ENCODE measurements at places on chromosomes 4 and X.

GRCh38 chr4:2179717-2180116, 62.2 kb downstream of the HAUS3 start:
- DNase-seq, result no peak

DNA sequence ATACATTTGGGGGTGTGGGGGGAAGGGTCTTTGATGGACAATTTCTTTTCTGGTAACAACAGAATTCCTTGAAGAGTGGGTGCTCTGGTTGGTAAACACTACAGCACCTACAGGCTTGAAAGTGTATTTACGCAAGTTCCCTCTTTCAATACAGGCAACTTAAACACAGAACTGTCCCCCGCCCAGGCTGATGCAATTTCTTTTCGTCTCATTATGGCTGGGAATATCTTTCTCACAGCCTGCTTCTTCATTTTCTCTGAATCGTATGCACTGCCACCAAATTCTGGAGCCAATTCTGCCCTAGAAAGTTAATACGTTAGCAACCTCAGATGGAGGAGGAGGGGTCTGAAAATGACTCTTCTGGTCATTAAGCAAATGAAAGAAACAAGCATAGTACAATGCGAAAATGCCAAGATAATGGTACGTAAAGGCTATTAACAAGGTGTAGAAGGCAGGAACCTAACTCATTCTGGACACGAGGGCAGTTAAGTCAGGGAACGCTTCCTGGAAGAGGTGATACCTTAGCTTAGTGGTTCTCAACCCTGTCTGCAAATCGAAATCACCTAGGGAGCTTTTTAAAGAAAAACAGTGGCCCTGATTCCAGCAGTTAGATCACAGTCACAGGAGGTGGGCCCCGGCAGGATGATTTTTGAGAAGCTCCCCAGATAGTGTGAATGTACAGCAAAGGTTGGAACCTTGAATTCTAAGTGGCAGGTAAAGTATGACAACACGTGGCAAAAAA, 1.0 kb downstream of the AGA start:
- no peak for DNase-seq

- no peak for DNase-seq
Observed at GRCh38 chrX:2647627-2648026, 43.5 kb upstream of the CD99 start.

DNA sequence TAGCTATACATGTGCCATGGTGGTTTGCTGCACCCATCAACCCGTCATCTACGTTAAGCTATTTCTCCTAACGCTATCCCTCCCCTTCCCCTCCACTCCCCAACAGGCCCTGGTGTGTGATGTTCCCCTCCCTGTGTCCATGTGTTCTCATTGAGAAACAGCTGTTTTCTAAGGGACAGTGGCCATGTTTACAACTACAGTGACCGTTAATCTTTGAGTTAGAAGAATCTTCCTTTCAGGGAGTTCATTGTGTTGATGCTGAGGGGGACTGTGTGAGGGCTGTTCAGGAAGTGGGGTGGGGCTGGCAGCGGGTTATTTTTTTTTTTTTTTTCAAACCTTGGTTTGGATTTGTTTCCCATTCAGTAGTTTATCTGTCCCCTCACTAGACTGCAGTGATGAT, 179.9 kb downstream of the NHS start:
- no peak for DNase-seq

GRCh38 chrX:105658136-105658535, 164.2 kb upstream of the NRK start:
- no peak for DNase-seq

GRCh38 chr4:52640808-52641565, 18.1 kb downstream of the USP46 start:
- DNase-seq, result no peak

- DNase-seq, result no peak
Observed at GRCh38 chrX:13487731-13488505, 81.5 kb upstream of the EGFL6 start.

DNA sequence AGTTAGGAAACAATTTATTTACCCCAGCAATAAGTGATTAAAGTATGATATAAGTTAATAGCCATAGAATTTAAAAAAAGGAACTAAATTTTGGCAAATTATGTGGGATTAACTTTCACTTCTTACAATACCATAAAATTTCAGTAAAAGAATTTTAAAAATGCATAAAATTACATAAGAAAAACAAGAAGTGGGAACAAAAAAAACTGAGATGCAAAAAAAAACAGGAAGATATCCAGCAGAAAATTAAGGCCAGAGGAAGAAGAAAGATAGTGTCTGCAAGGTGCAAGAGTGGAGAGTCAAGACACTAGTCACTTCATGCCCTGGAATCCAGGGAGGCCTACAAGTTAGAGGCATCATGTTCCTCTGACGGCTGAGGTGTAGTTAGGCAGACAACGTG, 184.2 kb downstream of the GASK1B start:
- no peak for DNase-seq

GRCh38 chrX:101658661-101659491, 774 bp downstream of the ARMCX2 start:
- DNase-seq, result peak; percentile 76

GRCh38 chrX:131728295-131729145, 184.6 kb downstream of the OR13H1 start:
- DNase-seq, result no peak

DNA sequence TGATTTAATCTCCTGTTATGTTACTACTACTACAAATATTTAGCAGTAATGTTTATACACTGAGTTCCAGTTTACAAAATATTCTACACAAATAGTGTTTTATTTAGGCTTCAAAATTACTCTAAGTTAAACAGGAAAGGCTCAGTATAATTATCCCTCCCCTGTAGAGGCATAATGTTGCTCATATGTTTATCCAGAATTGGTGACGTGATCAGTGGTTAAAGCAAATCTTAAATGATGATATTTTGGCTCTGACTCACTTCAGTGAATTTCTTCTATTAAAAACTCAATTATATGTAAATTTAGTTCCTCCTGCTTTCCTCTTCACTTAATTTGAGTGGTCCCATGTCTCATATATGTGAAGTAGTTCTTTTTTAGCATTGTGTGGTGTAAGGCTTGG, 438.5 kb downstream of the ADGRL3 start:
- DNase-seq, result no peak

DNA sequence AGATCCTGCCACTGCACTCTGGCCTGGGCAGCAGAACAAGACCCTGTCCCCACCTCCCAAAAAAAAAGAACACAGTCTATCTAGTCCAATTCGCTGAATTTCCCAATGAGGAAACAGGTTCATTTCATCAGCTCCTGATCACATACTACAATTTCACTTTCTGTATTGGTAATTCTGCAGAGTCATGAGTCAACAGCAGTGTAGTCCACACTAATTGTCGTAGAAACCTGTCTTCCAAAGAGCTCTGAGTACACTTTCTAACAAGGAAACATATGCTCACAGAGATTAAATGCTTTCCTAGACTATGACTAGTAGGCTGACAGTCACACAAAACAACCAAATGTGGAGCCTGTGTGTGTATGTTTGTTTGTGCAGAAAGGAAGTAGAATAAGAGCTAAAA, 91.9 kb downstream of the GPC4 start:
- no peak for DNase-seq

GRCh38 chrX:149469406-149469805, 35.7 kb downstream of the IDS start:
- DNase-seq, result no peak

GRCh38 chrX:121000589-121000988, 15.0 kb upstream of the CT47A1 start:
- no peak for DNase-seq

- DNase-seq, result no peak
Observed at GRCh38 chr4:88291003-88291402, 6.6 kb upstream of the PPM1K start.

- no peak for DNase-seq
Observed at GRCh38 chrX:960821-961220, 251.6 kb downstream of the CRLF2 start.

- peak; percentile 49 for DNase-seq
Observed at GRCh38 chrX:101219864-101220346, 319 bp downstream of the DRP2 start.

DNA sequence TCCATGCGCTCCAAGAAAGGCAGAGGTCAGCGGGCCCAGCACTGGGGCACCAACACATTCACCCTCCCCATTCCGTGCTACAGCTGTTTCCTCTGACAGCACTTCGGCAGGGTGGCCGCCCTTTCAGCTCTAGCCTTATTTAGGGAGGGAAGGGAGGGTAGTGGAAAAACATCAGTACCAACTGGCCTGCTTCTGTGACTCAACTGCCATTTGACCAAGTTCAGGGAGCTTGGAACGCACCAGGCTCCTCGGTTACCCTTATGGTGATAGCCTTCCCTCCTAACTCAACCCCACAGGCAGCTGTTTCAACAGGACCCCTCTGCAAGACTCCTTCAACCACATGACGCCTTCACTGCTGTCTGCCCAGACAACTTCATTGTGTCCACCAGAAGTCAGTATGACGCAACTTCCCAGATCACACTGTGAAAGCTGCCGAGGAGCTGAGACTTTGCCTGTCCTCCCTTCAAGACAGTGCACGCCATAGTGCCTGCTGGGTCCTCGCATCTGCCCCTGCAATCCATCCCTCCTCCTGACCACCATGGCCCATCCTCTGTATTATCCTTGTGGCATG, 132.2 kb downstream of the AFAP1 start:
- DNase-seq, result no peak

- no peak for DNase-seq
Observed at GRCh38 chrX:139795196-139795595, 87.2 kb upstream of the MCF2 start.

DNA sequence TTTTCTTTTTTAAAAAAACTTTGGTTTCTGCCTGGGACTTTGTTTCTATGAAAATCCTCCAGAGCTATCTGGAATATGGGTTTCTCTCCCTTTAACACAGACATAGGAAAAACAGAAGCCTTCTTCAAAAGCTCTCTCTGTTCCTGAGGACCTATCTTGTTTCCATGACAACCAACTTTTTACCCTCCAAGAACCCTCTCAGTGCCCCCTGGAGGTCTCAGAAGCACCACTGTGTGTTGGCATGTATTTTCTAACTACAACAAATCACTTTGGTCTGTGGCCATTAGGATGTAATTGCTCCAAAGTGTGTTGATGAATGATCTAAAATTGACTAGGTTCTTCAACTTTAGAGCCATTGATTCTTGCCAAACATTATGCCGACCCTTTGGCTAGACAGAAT, 1331.6 kb downstream of the ADGRL3 start:
- no peak for DNase-seq

GRCh38 chrX:40140706-40141499, 43.1 kb upstream of the BCOR start:
- DNase-seq, result no peak

DNA sequence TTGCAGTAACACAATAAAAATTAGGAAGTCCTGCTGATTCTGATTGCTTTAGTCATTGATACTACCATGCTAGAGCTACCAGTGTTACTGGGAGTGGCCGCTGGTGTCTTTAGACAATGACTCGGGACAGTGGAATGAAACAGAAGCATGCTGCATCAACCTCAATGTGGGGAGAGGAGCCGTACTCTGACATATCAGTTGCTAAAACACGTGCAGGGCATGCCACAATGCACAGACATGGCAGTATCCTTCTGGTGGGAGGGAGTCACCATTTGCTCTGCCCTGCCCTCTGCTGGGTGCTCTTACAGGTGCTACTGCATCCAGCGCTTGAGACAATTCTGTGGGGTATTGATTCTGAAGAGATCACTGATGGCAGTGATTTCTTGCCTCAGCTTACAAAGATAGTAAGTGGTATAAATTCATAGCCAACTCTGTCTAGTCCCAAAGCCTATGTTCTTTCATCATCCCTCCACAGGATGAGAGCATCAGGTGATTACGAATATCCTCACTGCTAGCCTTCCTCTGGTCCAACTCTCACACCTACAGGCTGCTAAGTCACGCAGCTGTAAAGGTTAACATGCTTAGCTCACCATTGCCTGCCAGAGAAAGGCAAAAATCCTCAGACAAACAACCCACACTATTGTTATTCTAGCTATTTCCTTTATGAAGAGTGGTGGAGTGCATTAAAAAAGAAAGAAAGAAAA, 43.7 kb downstream of the NSG1 start:
- no peak for DNase-seq

GRCh38 chr4:75051431-75051830, 118.5 kb downstream of the PARM1 start:
- no peak for DNase-seq

DNA sequence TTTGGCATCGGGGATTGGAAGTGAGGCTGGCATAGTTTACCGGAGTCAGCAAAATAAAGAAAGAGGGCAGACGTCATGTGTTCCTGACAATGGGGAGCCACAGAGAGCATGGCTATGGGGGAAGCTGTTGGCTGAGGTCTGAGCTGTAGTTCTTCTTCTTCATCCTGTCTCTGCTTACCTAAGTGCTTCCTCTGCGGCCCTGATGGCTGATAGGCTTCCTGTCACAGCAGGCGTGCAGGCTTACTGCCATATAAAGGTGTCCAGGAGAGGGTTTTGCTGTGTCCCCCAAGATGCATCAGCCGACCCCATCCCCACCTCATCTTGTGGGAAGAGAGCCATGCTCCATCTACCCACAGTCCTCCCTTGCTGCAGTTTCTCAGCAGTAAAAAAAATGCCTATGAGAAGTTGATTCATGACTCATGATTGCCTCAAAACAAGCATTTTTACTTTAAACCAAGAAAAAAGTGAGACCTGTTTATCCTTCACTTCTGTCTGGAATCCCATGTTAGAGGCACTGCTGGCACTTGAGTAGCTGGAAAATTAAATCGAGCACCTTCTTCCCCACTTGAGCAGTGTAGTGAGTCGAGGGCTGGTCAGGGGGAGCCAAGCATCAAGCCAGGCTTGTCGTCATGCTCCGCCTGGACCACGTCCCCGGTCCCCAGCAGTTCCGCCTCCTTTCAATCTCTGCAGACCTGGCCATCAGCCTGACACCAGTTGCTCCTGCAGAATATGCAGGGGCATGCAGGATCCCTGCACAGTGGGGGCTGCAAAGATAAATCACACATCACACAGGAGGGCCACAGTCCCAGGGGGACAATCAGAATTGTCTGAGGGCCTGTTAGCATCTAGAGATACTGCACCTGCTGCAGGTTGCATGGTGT, 237.8 kb downstream of the EVC2 start:
- DNase-seq, result peak; percentile 25

DNA sequence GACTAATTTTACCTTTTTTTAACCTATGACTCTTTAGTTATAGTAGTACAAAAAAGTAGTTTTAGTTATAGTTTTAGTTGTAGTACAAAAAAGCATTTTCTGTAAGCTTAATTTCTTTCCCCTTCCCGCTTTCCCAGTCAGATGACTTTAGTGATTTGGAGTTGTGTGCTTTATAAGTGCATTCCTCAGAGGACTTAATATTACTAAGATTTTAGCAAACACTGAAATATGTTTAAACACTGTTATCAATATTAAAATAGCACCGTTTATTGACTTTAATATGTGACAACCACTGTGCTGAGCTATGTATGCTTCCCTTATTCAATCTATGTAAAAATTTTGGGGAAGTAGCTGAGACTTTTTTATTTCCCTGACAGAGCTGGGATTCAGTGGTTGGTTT, 22.8 kb downstream of the GUF1 start:
- DNase-seq, result no peak

DNA sequence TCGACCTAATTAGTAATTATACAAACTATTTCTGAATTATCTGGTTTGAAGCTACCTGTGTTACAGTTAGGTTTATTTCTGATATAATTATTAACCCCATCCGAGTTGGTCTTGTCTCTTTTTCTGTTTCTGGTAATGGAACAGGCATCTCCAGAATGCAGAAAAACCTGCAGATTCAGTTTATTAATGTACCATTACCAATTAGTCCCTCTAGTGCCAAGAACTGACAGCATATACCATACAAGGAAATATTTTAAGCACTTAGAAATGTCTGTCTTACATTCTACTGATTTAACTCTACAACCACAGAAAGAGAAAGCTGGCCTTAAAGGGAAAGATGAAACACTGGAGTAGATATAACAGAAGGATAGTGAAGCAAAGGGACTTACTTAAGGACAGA, 570.6 kb downstream of the CENPC start:
- no peak for DNase-seq

GRCh38 chrX:47628982-47629381, 748 bp downstream of the CFP start:
- DNase-seq, result no peak
